ENCODE measurements at places on chromosomes 3 and 15. TPM values are rescaled to one million over a fixed set of nuclear protein-coding genes. Genes with fewer than 3 reads are reported as not detected.

Gene ITIH1
- total RNA-seq: not detected

Gene PPM1L
- 10.0 TPM for total RNA-seq

Gene BSN
- total RNA-seq: 0.62 TPM

Gene SPATA12
- total RNA-seq: not detected

Gene TRIM42
- not detected for total RNA-seq

Gene GAP43
- total RNA-seq: 6.0 TPM

Gene MKRN2OS
- total RNA-seq: not detected

Measured in sciatic nerve (tissue), 2 donors.